ENCODE measurements at places on chromosomes 16 and 17.

DNA sequence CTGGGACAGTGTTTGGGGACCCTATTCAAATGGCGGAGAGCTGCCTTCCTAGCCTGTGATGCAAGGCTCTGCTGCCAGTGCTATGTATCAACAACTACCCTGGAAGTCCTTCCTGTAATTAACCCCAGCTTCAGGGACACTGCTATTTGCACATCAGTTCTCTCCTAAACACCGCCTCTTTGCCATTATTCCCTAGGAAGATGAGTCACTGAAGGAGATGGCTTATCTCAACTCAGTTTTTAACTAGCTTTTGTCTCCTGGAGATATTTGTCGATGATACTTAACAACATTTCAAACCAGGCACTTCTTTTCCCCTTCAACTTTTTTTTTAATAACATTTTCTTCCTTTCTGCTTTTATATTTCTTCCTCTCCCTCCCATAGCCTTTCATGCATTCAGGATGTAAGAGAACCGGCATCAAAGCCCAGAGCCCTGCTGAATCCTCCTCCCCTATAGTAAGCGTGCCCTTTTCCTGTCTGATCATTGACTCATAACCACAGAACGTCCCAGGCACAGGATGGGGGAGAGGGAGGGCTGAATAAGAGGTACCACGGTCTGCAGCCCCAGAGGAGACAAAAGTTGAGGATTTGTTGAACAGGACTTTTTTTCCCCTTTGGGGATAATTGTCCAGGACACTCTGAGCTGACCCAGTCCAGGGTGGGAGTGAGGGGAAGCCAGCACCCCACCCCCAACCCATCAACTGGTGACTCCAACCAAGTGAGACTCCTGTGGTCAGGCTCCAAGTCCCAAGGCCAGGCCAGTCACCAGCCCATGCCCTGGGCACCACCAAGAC lies 387.8 kb upstream of the SALL1 start:
- DNase-seq: peak; percentile 72

- no peak for DNase-seq
These were observed 114.2 kb upstream of the TMEM97 start for GRCh38 chr17:28204751-28205150.

- DNase-seq: no peak
These were observed 973 bp downstream of the SLC7A6 start for GRCh38 chr16:68265078-68265920.

GRCh38 chr16:29990034-29990433 lies 5.4 kb downstream of the HIRIP3 start:
- no peak for DNase-seq

DNA sequence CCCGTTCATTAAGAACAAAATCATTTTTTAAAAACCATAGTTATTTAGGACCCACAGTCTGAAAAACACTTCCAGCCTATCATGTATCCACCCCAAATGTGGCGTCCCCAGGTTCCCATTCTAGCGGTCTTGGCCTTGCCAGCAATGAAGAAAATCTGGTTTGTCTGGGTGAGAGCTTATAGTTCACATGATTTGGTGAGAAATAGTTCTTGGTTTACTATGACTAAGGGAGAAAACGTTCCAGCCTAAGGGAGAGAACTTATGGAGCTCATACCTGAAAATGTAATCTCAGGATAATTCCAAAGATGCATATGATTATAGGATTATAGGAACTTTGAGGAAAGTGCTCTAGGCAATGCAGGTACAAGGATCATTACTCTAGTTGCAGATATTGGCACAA lies 4.8 kb downstream of the MARVELD3 start:
- no peak for DNase-seq

DNA sequence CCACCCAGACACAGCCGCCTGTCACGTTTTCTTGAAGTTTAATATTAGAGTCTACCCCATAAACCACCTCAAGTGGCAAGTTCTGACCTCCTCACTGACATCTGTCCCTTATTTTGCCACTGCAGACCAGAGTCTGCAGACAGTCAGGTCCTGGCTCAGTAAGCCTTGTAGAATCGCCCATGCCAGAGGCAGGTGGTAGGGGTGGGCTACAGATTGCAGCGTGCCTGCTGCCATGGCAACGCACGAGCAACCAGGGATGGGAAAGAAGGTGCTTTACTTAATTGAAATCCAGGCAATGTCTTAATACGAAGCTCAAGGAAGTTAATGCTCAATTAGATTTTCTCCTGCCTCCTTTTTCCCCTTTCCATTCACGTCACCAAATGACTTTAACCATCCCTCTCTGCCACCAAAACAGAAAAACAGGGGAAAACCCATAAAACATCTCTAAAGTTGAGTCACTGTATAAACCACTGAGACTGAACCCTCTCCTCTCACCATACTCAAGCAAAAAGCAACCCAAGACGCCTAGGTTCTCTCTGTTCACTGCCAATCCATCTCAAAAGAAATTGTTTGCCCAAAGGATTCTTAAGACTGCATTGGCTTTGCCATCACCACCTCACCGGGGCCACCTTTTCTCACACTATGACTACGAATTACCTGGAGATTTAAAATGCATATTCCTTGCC lies 228.8 kb downstream of the SLC39A11 start:
- no peak for DNase-seq

GRCh38 chr16:8631373-8631772 lies 9.9 kb downstream of the METTL22 start:
- DNase-seq: no peak

GRCh38 chr17:78137392-78138203 lies 7.0 kb downstream of the TMC8 start:
- DNase-seq: no peak

DNA sequence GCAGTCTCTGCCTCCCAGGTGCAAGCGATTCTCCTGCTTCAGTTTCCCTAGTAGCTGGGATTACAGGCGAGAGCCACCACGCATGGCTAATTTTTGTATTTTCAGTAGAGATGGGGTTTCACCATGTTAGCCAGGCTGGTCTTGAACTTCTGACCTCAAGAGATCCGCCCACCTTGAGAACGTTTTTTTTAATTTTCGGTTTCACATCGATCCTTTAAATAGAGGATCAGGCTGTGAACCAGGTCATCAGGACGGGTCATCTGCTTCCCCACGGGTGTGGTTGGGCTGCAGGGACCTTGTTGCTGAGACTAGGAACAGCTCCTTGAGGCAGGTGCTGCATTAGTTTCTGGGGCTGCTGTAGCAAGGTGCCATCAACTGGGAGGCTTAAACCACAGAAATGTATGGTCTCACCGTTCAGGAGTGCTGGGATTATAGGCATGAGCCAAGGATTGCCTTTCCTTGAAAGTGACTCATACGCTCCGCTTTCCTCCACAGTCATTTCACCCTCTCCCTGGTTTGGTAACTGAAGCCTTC lies 7.9 kb upstream of the NAGPA start:
- DNase-seq: no peak

GRCh38 chr17:79483842-79484241 lies 127.0 kb downstream of the RBFOX3 start:
- DNase-seq: no peak

DNA sequence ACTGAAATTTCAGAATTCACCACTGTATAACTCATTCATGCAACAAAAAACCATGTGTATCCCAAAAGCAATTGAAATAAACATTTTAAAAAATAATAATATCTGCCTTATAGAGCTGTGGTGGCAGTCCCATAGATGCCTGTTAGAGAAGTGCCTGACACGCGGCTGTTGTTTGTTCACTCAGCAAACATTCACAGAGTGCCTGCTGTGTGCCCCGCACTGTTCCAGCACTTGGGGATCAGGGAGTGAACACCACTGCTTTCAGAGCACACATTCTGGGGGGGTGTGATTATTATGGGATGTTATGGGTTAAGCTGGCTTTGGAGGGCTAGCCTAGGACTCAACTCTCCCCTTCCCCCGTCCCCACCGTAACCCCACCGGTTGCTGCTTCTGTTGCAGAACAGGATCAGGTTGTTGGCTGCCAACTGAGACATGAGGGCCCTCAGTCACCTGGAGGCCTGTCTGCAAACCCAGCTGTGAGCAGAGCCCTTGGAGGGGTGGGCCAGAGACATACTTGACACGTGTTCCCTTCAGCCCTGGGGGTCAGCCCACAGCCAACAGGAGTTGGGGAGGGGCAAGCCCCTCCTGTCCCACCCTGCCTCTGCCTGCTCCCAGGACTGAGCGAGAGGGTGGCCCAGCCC lies 103.3 kb upstream of the CIBAR2 start:
- DNase-seq: no peak

GRCh38 chr17:43543771-43544575 lies 2.2 kb downstream of the ETV4 start:
- no peak for DNase-seq

DNA sequence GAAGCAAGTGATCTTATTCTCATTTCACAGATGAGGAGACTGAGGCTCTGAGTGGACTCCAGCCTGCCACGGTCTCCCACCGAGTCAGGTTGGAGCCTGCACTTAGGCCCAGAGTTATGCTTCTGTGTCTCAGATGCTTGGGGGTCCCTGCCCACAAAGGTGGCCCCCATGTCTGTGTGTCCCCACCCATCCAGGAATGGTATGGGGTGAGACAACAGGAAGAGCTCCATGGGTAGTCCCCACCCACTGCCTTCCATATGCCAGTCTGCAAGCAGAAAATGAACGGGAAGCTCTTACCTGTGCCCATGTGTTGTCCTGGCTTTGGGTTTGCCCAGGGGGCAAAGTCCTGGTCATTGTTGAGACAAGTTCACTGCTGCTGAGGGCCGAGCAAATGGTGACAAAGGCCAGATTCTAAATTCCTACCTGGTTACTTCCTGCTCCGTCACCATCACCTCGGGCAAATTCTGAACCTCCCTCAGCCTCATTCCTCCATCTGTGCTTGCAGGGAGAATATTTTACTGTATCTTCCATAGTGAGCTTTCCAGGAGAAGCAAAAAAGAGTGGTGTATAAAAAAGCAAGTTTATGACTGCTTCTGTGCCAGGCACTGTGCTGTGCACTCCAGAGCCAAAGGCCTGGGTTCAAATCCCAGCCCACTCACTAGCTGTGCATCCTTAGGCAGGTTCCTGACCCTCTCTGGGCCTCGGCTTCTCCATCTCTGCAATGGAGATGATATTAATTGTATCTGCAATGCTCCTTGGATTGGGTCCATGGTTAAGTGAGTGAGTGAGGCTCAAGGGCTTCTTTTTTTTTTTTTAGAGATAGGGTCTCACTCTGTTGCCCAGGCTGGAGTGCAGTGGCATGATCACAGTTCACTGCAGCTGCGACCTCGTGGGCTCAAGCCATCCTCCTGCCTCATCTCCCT lies 9.3 kb downstream of the IL4R start:
- no peak for DNase-seq

GRCh38 chr17:75765981-75766380 lies 989 bp upstream of the GALK1 start:
- DNase-seq: no peak

GRCh38 chr16:11045846-11046245 lies 101.5 kb downstream of the CLEC16A start:
- DNase-seq: no peak

- DNase-seq: no peak
These were observed 193.6 kb downstream of the PARN start for GRCh38 chr16:14436401-14436955.

DNA sequence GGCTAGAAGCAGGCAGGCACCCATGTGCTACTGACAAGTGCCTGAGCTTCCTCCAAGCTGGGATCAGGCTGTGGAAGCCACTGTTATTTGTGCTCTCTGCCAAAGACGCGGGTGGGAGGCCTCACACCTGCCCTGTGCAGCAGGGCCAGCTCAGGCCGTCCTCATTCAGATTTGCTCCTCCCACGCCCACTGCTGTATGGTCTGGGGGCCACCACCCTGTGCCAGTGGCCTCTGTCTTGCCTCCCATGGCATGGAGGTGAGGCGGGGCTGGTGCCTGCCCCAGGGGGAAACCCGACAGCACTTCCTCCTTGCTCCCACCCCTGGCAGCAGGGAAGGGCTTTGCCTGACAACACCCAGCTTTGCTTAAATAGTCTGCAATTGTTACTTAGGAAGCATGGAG lies 356.5 kb upstream of the CDH8 start:
- no peak for DNase-seq

DNA sequence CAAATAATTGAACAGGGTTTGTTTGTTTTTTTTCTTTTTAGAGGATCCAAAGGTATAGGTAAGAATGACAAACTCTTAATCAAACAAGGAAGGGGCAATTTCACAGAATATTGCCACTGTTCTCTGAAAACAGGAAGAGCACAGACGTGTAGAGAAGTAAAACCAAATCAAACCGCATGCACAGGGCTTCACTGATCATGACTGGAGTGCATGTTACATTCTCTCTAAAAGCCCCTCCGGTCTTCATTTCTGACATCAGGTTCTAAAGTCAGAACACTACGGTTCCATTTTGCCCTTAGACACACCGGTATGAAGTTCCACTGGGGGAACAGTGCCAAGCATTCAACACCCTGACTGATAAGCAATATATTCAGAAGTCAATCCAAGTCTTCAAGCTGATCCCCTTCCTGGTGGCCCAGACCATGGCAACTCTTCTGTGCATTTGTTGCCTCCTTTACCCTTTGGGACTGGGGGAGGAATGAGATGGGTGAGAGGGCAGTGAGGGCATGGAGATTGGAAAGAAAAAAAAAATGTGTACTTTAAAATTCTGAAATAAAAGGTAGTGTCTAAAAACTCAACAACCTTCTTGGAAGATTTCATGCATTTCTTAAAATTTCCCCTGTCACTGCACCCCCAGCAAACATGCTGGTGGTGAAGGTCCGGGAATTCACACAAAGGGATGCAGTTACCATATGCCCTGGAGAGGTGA lies 1.4 kb downstream of the MMD start:
- DNase-seq: no peak

- DNase-seq: no peak
These were observed 21.9 kb upstream of the FAAP100 start for GRCh38 chr17:81573794-81574642.

- DNase-seq: no peak
These were observed 155.3 kb downstream of the RGS9 start for GRCh38 chr17:65292430-65292829.

DNA sequence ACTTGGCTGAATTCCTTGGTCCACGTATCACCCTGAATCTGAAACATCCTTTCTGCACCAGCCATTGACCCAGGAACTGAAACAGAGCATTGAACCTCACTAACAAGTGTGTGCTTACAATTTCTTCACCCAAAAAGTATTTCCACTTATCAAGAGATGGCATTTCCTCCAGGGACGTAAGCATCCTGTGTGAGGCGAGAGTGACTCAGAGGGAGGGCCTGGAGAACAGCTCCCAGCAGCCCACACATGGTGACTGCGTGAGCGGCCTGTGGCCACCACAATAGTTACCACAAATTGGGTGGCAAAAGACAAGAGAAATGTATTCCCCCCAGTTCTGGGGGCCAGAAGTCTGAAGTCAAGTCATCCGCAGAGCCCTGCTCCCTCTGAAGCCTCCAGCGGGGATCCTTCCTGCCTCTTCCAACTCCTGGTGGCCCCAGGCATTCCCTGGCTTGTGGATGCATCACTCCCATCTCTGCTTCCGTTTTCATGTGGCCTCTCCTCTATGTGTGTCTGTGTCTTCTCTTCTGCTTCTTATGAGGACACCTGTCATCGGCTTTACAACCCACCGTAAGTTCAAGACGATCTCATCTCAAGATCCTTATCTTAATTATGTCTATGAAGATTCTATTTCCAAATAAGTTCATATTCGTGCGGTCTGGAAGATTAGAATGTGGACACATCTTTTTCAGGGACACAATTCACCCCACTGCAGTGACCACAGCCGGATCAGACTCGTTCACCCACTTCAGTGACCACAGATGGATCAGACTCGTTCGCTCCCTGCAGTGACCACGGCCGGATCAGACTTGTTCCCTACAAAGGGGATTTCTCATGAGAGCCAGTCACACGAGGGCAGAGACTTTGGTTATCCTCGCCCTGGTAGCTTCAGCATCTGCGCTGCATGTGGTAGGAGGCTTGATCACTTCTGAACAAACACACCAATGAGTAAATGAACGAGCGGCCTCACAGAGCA lies 122.6 kb upstream of the FOXF1 start:
- peak; percentile 62 for DNase-seq

All from fibroblast of the conjunctiva (primary cell).